ENCODE measurements at places on chromosomes 2 and 18.

- no peak for DNase-seq
These were observed 156.0 kb downstream of the GBX2 start for GRCh38 chr2:236012155-236012554.

DNA sequence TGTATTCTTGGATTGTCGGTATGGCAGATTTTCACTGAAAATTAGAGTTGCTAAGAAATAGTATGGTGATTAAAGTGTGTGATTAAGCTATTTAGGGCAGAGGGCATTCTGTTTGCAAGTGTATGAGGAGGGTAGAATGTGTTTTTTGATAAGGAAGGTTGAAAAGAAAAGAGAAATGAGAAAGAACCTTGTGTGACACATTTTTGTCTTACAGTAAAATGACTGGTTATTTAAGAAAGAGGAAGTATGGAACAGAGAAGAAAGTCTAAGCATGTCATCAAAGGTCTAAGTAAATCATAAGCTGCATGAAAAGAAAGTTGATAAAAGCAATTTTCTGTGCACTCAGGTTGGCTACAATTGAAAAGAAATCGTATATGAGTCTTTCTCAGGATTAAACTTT lies 5.2 kb upstream of the RSAD2 start:
- no peak for DNase-seq

DNA sequence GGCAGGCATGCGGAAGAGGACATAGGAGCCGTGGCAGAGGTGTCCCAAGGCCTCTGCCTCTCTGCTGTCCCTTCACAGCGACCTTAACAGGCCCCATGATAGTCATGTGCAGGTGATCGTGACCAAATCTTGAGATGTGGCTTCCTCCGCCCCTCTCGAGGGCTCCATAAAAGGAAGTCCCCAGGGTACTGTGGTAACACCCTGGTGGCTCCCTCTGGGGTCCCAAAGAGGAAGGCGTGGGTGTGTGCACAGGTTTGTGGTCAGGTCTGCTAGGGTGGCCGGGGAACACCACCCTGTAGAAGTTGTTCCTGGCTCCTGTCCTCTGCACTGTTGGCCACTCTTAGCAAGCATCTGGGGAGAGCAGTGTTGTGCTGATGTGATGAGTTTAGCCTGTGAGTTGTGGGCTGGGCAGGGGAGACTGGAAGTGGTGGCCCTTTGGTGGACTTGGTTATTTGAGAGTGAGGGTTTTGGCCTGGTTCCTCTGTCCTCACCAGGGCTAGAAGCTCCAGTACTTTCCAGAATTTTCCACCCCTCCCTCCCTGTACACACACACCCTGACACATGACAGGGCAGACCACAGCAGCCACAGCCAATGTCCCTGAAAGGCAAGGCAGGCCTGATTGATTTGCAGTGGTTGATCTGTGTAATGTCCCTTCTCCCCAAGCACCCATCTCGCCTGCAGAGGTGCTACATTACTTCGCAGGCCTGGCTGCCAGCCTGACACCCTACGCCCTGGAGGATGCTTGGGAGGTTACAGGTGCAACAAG lies 68.9 kb upstream of the BOD1L2 start:
- no peak for DNase-seq

- no peak for DNase-seq
These were observed 617.7 kb upstream of the CDH2 start for GRCh38 chr18:28794459-28795245.

- DNase-seq = no peak
These were observed 48.5 kb upstream of the ASPRV1 start for GRCh38 chr2:70009762-70010575.

DNA sequence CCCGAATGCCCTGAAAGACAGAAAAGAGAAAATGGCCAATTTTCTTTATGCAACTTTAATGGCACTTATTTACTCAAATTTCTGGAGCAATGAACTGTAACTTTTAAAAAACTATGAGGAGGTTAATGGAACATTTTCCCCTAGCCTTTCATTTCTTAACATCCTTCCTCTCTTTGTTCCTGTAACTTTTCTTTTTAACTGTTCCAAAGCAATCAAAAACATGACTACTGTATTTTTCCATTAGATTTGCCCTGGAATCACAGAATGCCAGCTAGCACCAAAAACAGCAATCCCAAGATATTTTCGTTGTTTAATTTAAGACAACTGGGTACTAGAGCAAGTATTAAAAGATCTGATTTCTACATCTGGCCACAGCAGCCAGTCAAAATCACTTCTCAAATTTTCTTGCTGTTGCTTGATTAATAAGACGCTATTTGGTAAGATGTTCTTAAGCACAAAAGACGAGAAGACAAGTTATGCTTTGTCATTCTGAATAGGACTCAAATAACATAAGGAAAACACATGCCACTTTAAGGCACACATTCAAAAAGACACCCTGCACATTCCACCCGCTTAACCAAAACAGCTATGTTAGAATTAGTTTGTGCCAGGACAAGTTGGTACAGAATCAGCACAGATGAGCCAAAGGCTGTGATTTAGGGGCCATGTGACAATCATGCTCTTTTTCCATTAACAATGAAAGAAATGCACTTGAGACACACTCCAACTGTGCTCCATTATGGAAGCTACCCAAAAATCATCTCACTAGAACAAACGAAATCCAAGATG lies 3.6 kb downstream of the STARD7 start:
- DNase-seq = no peak

- DNase-seq = no peak
These were observed 2.5 kb downstream of the MYCN start for GRCh38 chr2:15942711-15943345.

DNA sequence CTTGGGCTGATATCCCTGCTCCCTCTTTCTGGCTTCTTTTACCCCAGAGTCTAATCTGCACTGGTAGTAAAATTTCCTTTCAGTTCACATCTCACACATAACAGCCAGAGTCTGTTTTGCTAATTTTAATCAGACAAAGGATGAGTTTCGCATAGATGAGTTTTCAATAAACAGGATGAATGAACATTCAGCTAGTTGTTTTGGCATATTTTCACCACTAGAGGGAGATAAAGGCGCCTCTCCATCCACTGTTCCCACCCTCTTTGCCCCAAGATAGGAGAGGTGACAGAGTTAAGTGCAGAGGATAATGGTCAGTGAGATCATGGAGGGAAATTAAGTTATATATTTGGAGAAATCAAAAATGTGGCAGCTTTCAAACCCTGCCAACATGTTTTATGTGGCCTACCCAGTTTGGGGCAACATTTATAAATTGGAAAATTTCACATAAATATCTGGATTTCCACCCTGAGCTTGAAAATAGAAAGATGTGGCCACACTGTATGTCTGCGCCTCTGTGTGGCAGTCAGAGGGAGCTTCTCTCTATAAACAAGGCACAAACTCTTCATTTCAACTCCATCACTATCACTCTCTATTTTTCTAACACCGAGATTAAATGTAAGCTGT lies 48.5 kb upstream of the DTNA start:
- DNase-seq = no peak

GRCh38 chr2:128416806-128417205 lies 98.1 kb upstream of the HS6ST1 start:
- DNase-seq = no peak

- no peak for DNase-seq
These were observed 141.4 kb downstream of the BCL2 start for GRCh38 chr18:63177919-63178821.

DNA sequence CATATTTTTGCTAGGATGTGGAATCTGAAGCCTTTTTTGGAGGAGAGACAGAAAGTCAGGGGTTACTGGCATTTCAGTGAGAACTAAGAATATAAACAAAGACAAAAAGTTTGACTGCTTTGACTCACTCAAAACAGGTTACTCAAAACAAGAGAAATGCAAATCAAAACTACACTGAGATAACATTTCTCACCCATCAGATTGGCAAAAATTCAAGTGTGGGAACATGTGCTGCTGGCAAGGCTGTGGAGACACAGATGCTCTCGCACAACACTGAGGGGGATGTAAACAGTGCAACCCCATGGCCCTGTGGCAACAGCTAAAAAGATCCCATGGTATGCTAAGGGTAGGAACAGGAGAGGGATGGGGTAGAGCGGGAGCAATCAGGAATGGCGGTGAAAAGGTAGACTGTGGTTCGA lies 86.6 kb downstream of the DTNB start:
- DNase-seq = no peak

GRCh38 chr2:2234398-2235195 lies 96.5 kb downstream of the MYT1L start:
- DNase-seq = no peak

GRCh38 chr2:9527995-9528787 lies 27.4 kb downstream of the ADAM17 start:
- DNase-seq = no peak

DNA sequence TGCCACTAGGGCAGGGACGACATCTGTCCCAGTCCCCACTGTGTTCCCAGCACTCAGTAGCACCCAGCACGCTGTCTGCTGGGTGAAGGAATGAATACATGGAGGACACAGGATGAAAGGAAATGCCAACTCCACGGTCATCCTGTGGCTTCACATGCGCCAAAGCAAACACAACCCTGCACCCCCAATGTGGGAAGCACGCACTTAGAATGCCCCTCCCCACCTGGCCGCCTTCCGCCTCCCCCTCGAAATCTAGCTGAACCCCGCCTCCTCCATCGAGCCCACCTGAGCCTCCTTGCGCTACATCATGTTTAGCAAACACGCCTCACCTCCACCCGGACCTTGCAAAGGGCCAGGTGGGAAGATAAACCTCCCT lies 33.9 kb downstream of the ADCY3 start:
- no peak for DNase-seq

DNA sequence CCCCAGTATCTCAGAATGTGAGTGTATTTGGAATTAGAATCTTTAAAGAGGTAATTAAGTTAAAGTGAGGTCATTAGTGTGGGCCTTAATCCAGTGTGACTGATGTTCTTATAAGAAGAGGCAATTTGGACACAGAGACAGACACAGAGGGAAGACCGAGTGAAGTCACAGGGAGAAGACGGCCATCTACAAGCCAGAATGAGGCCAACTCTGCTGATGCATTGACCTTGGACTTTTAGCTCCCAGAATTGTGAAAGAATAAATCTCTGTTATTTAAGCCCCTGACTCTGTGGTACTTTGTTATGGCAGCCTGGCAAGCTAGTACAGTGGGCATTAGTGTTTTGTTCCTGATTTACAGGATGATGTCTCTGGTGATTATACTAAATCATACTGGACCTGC lies 64.6 kb downstream of the LTBP1 start:
- DNase-seq = no peak

DNA sequence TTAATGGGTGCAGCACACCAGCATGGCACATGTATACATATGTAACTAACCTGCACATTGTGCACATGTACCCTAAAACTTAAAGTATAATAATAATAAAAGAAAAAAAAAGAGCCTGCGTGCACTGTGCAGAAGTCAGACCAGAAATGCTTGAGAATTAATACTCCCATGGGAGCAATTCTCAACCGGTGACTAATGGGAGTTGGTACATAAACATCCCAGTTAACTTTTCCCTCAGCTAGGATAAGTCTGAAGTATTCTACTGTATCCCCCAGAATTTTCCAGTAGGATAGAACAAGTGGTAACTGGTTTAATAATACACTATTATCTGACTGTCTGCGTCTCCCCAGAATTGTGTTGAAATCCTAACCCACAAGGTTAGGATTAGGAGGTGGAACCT lies 113.6 kb upstream of the COL5A2 start:
- no peak for DNase-seq

GRCh38 chr18:7855028-7855427 lies 287.9 kb downstream of the PTPRM start:
- no peak for DNase-seq

Measured in renal pelvis (tissue), 12 donors.